ENCODE measurements at places on chromosomes 11 and 22.

DNA sequence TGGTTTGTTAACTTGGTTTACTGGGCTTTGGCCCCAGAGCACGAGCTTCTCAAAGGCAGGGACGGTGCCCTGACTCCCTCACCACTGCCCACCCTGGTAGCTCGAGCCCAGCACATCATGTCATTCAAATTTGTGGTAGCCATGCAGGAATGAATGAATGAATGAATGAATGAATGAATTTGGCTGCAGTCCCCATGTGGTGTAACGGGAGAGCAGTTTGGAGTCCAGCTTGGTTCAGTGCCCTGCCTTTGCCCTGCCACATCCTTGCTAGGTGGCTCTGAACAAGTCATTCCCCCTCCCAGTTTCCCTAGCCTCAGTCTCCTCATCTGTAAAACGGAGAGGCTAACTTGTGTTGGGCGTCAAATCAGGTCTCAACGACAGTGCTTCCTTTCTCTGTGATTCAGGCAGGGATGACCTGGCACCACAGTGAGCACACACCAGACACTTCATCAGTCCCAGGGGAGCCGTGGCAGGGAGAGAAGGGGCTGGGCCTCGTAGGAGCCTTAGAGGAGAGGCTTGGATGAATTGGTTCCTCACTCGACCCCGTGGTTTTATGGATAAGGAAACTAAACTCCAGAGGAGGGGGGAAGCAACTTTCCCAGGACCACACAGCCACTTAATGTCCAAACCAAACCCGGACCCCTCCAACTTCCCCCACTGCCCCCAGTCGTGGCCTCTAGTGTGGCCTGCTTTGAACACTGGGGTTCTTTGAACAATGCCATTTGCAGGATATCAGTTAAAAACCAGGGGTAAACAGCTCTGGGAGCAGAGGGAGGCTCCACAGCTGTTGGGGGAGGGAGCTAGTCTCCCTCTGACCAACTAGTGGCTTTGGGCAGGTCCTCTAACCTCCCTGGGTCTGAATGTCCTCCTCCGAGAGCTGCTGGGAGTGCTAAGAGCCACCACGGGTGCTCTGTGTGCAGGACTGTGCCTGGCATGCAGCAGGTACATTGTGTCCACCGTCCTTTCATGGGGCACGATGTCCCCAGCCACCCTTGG, 86.2 kb downstream of the CACNA1I start:
- no peak overlapping the region for H3K4me3 ChIP-seq
- peaks cover 2% of the 10 kb centered on the region for H3K27me3 ChIP-seq
- peak overlapping the region; percentile 75 for H3K27ac ChIP-seq
- H3K4me1 ChIP-seq: peaks cover 49% of the 10 kb centered on the region

DNA sequence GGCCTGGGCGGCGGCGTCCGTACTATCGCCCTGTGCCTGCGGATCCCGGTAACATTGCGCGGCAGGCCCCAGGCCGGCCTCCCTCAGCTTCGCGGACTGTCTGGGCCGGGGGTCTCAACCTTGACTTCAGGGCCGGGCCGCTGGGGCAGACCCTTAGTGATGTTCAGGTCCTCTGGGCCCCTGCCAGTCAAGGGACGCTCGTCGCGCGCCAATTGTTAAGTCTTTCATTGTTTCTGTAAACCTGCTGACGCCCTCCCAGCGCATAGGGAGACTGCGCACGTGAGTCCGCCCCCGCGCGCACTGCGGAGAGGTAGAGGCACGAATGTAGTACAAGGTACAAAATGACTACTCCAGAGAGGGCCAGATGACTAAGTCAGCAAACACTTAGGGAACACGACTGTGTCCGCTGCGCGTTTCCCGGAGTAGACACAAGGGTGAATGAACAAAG, 451 bp upstream of the HDHD5 start:
- no peaks in the 10 kb centered on the region for H3K27me3 ChIP-seq
- peak; percentile 40 for DNase-seq
- H3K4me1 ChIP-seq: peaks cover 35% of the 10 kb centered on the region
- H3K4me3 ChIP-seq: peak overlapping the region; percentile 78

GRCh38 chr22:21970800-21971617, 11.6 kb downstream of the TOP3B start:
- no peaks in the 10 kb centered on the region for H3K4me1 ChIP-seq
- peak overlapping the region; percentile 69 for H3K27ac ChIP-seq
- no peak for DNase-seq
- peaks cover 27% of the 10 kb centered on the region for H3K36me3 ChIP-seq

GRCh38 chr11:95684701-95685100, 104.9 kb downstream of the FAM76B start:
- H3K27me3 ChIP-seq: no peaks in the 10 kb centered on the region
- peaks cover 29% of the 10 kb centered on the region for H3K36me3 ChIP-seq
- no peak overlapping the region for H3K4me3 ChIP-seq
- no peak for DNase-seq
- peaks cover 55% of the 10 kb centered on the region for H3K4me1 ChIP-seq

DNA sequence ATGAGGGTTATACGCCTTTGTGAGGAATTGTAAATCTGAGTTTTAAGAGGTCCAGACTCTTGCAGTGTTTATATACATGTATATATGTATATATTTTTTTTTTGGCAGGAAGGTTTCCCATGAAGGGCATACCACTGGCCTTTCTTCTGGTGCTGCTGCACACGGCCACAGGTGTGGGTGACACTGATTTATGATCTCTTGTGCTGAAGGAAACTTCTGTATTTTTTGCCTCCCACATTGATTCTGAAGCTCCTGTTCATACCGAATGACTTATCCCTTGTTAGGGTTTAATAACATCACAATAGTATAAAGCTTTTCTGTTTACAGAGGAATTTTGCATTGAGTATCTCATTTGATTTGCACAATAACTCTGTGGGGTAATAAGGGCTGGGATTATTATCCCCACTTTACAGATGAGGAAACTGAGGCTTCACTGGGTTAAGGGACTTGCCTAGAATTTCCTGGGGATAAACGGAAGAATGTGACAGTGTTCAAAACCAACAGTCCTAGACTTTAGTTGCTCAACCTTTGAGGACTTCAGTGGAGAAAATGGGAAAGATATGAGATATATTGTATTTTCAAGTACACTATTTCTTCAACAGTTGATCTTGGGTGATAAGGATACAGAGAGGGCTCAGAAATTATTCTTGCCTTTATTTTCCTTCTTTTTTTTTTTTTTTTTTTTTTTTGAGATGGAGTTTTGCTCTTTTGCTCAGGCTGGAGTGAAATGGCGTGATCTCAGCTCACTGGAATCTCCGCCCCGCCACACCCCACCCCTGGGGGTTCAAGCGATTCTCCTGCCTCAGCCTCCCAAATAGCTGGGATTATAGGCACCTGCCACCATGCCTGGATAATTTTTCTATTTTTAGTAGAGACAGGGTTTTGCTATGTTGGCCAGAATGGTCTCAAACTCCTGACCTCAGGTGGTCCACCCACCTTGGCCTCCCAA, 70.1 kb downstream of the MICAL2 start:
- H3K4me3 ChIP-seq: no peak overlapping the region
- H3K4me1 ChIP-seq: peaks cover 50% of the 10 kb centered on the region
- H3K27ac ChIP-seq: no peak overlapping the region
- no peaks in the 10 kb centered on the region for H3K27me3 ChIP-seq
- no peak for DNase-seq
- peaks cover 21% of the 10 kb centered on the region for H3K36me3 ChIP-seq

- H3K27ac ChIP-seq: no peak overlapping the region
- H3K4me3 ChIP-seq: no peak overlapping the region
- no peaks in the 10 kb centered on the region for H3K4me1 ChIP-seq
- no peak for DNase-seq
- H3K27me3 ChIP-seq: peaks cover 12% of the 10 kb centered on the region
These were observed 31.2 kb upstream of the PRAME start for GRCh38 chr22:22590136-22590891.

- H3K4me3 ChIP-seq: peak overlapping the region; percentile 78
- peaks cover 19% of the 10 kb centered on the region for H3K4me1 ChIP-seq
- H3K27ac ChIP-seq: peak overlapping the region; percentile 94
- no peaks in the 10 kb centered on the region for H3K36me3 ChIP-seq
- DNase-seq: peak; percentile 77
These were observed 7.2 kb upstream of the PLXNB2 start for GRCh38 chr22:50314455-50315288.

- no peak overlapping the region for H3K27ac ChIP-seq
- no peak for DNase-seq
These were observed 57.6 kb downstream of the PLEKHA7 start for GRCh38 chr11:16956538-16957153.

DNA sequence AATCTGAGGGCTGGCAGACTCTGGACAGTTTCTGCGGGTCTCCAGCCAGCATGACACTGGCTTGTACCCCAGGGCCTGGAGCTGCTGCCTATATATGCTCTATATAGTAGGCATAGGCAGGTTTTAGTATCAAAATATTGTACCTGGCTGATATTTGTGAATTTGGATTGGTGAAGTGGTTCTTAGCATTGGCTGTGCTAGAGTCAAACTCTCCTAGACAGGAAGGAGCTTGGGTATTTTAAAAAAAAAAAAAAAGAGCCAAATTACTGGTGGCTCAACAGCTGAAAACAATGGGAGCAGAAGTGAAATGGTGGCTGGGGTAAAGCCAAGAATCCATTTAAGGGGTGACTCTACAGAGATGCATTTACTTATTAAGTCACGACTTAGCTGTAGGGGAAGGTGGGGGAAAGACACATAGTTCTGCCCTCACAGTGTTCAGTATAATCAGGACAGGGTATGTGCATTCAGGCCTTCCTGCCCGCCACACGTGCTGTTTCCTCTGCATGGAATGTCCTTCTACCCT, 11.0 kb upstream of the MTFP1 start:
- peaks cover 31% of the 10 kb centered on the region for H3K4me1 ChIP-seq
- no peak for DNase-seq
- peaks cover 56% of the 10 kb centered on the region for H3K36me3 ChIP-seq

- peaks cover 50% of the 10 kb centered on the region for H3K27me3 ChIP-seq
- no peak for DNase-seq
- H3K36me3 ChIP-seq: peaks cover 4% of the 10 kb centered on the region
- peaks cover 26% of the 10 kb centered on the region for H3K4me1 ChIP-seq
- no peak overlapping the region for H3K27ac ChIP-seq
These were observed 128.2 kb upstream of the C11orf58 start for GRCh38 chr11:16610213-16610737.

DNA sequence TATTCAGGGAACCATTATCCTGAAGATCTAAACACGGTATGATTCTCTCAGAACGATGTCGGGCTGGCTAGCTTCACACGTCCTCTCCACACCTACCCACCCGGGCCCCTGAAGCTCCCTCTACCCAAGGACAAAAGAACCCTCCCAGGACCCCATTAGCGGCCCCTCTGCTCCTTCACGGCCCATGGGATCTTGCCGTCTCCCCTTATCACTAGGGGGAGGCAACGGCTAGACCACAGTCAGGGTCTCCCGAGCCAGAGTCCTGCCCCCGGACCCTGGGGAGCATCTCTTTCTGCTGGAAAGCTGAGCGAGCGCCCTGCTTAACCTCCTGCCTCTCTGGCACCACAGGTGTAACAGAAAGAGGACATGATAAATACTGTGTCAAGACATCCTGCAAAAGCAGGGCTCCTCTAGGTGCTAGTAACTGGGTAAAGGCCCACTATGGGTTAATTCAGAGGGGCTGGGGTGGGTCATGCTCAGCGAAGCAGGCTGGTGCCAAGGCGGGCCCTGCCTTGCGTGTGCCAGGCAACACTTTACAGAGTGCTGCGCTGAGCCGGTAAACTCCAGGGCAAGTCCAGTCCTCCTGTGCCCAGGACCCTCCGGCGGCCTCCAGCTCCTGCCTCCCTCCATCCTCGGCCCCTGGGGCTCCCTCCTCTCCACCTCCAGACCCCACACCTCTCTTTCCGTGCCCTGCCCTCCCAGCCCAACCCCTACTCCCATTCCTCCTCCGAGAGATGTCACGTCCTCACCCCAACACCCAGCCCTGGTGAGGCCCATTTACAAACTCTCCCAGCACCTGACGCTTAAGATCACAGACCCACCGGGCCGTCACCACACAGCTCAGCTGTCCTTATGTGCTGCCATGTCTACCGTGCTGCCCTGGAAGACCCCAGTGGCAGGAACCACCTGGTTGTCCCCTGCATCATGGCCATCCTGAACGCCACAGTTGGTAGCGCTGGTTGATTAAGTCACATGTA, 3.0 kb downstream of the TOLLIP start:
- no peaks in the 10 kb centered on the region for H3K27me3 ChIP-seq
- H3K36me3 ChIP-seq: peaks cover 6% of the 10 kb centered on the region
- no peak overlapping the region for H3K4me3 ChIP-seq
- H3K27ac ChIP-seq: peak overlapping the region; percentile 9

GRCh38 chr11:84398017-84398626, 1112.0 kb upstream of the CCDC90B start:
- H3K4me3 ChIP-seq: no peak overlapping the region
- H3K4me1 ChIP-seq: no peaks in the 10 kb centered on the region

DNA sequence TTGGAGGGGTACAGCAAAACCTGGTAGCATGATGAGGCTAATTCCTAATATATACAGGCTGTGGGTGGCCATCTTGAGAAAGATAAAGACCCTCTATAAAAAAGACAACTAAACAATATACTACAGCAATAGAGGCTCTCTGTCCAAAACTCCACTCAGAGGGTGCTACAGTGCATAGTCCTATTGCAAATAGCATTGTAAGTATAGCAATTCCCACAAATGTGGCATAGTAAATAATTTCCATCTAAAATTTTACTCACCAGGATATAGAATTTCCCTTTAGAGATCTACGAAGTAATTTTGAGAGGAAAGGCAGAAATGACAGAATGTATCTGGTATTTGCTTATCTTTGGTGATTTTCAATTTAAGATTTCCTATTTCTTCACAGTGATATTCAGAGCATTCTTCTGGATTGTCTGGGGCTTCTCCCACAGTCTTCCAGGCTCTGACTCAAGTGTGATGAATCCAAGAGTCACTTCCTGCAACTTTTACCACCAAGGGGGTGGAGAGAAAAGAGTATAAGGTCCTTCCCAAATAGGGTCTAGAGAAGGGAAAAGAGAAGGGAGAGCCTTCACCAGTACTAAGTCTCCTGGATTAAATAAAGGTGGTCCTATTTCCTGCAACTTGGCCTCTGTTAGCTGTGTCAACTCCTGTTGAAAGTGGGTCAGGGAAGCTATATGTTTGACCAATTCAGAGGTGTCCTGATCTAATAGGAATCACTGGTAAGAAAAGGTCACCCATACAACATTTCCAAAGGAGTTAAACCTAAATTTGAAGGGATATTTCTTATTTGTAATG, 1054.7 kb upstream of the CNTN5 start:
- H3K4me3 ChIP-seq: no peak overlapping the region
- H3K4me1 ChIP-seq: no peaks in the 10 kb centered on the region
- no peak overlapping the region for H3K27ac ChIP-seq
- DNase-seq: no peak
- H3K36me3 ChIP-seq: no peaks in the 10 kb centered on the region
- no peaks in the 10 kb centered on the region for H3K27me3 ChIP-seq

- DNase-seq: no peak
- H3K4me1 ChIP-seq: peaks cover 97% of the 10 kb centered on the region
- H3K4me3 ChIP-seq: peak overlapping the region; percentile 21
- H3K27me3 ChIP-seq: no peaks in the 10 kb centered on the region
These were observed 21.6 kb upstream of the TMA7B start for GRCh38 chr22:39938509-39939111.

- no peak for DNase-seq
- H3K36me3 ChIP-seq: peaks cover 3% of the 10 kb centered on the region
- H3K4me3 ChIP-seq: peak within 1 kb of the TSS; percentile 84
- no peaks in the 10 kb centered on the region for H3K27me3 ChIP-seq
- peaks cover 23% of the 10 kb centered on the region for H3K4me1 ChIP-seq
These were observed at the start of gene PNPLA2 for GRCh38 chr11:818396-819128. Gene PNPLA2, plus strand, starts transcription at chr11:818914. Its CDS starts 805 bp downstream, at chr11:819719.

Measured in activated CD4-positive, alpha-beta T cell treated with anti-CD3 and anti-CD28 coated beads, Interleukin-2, amount 10 ng/mL, durations not matched to agents 7 days and 5 days (primary cell).